ENCODE measurements at places on chromosomes 7 and 10.

DNA sequence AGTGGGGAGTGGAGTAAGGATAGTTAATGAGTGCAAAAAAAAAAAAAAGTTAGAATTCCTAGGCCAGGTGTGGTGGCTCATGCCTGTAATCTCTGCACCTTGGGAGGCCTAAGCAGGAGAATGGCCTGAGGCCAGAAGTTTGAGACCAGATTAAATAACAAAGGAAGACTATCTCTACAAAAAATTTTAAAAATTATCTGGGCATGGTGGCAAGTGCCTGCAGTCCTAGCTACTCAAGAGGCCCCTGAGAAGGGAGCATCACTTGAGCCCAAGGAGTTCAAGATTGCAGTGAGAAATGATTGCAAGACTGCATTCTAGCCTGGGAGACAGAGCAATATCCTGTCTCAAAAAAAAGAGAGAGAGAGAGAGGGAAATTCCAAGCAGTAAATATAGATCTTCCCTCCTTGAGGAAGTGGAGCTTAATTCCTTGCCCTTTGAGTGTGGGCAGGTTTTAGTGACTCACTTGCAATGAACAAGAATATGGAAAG is 19.5 kb upstream of the CSTF2T start:
- DNase-seq, result no peak

DNA sequence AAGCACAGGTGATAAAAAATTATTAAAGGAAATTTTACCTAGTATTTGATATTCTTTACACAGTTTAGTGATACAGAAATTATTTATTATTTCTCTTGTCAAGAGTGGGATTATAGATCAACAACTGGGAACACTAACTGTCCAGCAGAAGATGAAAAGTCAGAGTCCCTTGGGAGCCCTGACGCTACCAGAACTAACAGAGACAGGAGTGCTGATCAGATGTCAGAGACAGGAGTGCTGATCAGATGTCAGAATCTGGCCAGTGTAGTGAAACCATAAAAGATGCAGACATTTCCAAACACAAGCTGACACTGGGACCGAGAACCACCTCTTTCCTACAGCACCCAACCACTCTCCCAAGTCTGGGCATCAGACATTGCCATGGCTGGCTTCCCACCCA is 828.2 kb downstream of the TNS3 start:
- no peak for DNase-seq

DNA sequence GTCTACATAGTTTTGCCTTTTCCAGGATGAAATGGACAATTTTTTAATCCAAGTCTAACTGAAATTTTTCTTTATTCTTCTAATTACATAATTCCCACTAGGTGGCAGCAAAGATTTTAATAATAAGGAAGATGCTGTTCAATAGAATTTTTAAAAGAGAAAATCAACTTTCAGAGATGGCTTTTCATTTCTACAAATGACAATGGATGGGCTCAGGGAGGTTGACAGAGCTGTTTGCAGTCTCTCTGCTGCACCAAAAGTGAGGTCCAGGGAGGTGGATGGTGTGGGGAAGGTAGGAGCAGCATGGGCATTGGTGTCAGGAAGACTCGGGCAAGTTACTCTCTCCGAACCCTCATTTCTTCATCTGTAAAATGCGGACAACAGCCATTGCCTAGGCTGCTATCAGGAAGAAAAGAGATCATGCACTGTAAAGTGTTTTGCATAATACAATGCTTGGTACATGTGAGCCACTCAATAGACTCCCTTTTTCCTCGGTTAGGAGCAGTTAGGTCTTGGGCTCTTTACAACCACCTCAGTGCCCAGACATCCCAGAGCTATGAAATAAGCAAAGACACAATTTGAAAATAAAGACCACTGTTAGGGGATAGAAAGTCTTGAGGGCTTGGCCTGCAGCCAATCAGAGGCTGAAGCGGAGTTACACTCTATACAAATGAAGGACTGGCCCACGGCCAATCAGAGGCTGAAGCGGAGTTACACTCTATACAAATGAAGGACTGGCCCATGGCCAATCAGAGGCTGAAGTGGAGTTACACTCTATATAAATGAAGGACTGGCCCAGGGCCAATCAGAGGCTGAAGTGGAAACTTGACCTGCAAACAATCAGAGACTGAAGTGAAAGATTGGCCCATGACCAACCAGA is 107.1 kb downstream of the ABLIM1 start:
- no peak for DNase-seq

DNA sequence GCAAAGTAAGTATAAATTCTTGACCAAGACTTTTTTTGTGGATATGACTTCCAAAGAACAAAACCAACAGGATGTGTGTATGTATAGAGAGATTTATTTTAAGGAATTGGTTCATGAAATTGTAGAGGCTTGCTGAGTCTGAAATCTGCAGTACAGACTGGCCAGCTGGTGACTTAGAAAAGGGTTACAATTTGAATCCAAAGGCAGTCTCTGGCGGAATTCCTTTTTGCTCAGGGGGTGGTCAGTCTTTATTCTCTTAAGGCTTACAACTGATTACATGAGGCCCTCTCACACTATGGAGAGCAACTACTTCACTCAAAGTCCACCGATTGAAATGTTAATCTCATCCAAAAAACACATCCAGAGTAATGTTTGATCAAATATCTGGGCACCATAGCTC is 100.1 kb upstream of the IMMP2L start:
- DNase-seq, result no peak

DNA sequence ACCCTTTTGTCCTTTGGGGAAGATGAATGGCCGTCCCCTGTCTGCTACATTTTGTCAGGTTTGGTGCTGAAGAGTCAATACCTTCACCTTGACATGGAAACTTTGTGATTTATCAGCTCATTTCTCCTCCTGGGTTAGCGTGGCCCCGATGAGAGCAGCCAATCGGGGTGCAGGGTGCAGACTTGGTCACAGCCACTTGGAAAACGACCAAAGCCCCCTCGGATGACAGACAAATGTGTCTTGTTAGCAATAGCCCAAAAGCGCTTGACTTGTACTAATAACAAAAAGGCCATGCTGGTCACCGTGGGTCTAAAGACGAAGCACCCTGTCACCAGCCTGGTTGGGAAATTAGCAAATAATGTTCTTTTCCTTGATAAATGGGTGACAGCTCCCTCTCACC is 103.7 kb downstream of the EBF3 start:
- no peak for DNase-seq

DNA sequence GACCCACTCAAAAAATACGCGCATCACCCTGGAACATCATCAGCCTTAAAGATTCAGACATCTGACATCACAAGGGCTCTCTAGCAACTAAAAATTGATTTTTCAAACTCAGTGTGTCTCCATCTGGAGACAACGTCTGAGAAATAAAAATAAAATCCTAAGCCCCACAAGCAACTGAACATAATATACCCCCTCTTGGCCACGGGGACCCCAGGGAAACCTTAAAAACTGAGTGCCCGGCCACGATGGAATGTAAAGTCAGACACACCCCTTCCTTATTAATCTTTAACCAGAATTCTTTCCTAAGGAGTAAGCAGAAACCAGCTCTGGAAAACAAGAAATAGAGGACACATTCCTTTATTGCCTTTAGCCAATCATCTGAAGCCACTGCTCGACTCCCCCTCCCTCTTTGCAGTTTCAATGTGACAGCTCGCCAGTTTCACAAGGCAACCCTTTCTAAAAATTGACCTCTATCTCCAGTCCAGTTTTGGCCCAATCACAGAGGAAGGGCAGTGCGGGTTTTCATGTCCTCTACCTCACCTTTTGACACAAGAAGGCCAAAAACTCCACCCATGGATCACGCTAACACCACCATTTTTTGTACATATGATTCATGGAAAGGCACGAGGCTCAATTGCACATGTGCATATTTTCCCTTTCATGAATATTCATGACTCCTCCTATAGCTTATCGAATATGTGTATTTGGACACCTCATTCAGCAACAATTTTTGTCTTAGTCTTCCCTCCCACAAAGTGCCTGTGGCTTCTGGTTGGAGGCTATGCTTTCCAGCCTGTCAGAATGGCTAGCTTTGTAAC is 24.2 kb downstream of the IFIT3 start:
- DNase-seq, result no peak

DNA sequence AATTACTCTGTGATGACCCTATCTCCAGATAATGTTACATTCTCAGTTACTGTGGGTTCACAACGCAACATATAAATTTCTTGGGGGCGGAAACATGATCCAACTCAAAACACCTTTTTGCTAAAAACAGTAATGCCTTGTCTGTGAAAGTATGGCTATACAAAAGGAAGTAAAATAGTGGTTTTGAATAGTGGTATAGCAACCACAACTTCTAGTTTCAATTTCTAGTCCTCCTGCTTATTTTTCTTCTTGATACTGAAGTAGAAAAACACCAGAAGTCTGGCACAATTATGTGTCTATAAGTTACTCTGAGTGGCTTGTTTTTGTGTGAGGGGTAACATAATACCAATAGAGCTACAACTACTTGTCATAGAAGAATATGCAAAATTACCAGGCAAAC is 21.5 kb upstream of the ZNF800 start:
- DNase-seq, result no peak

DNA sequence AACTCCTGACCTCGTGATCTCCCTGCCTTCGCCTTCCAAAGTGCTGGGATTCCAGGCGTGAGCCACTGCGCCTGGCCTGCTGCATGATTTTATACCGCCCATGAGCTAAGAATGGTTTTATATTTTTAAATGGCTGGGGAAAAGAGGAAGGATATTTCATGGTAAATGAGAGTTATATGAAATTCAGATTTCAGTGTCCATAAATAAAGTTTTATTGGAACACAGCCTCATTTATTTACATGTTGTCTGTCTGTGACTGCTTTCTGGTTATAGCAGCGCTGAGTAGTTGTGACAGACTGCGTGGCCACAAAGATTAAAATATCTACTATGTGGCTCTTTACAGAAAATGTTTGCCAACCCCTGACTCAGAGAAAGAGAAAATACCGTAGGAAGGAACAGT is 2.2 kb downstream of the TRRAP start:
- DNase-seq, result no peak

- DNase-seq, result no peak
These were observed 261.6 kb downstream of the ZEB1 start for GRCh38 chr10:31580646-31581045.

DNA sequence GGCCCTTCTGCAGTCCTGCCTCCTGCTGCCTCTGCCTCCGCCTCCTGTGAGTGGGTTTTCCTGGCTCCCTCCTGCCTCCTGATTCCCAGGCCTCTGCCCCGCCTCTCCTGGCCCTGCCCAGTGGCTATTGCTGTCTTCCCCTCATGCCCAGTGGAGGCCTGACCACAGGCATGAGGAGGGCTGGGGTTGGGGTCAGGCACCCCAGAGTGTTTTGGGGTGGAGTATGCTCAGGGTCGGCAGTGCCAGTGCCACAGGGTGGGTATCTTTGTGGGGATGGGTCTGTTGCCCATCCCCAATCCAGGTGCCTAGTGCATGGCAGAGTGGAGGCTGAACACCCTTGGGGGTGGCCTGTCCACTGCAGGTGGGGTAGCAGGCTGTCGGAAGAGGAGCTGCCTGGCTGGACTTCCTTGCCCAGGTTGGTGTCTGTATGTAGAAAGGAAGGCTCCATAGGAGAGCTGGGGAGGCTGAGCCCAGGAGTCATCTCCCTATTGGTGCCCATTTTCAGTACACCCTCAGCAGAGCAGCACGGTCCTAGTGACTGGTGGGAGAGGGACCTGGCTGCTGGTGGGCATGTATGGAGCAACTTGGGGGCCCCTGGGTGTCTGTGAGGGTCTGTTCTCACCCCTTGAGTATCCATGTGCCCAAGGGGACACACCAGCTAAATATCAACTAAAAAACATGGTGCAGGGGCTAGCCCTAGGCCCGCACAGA is 62.2 kb downstream of the ARHGAP22 start:
- DNase-seq, result no peak

DNA sequence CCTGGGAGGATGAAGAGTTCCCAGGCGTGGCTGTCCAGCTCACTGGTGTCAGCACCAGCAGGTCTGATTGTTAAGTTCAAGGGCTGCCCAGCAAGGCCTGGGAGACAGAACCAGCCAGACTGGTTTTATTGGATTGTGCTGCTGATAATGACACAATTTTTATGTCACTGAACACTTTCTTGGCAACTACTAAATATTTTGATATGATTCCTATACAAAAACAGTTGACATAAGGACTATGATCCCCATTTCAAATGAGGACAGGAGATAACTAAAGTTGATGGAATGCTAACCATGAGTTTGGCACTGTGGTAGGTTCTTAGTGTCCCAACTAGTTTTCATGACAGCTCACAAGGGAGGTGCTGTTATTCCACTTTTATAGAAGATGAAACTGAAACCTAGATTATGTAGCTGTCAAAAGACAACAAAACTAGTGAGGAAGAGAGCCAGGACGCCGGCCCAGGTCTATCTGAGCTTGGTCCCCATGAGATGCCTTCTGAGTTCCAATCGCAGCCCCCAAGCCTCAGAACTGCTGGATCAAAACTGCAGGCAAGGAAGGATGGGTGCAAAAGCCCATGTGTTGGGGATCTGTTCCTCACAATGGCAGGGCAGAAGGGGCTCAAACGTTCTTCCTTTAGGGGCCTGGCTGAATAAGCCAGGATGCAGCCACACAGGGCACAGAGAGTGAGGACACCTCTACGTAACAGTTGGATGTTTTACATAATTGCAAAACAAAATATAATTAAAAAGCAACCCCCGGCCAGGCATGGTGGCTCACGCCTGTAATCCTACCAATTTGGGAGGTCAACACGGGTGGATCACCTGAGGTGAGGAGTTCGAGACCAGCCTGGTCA is 52.8 kb downstream of the COBL start:
- DNase-seq, result no peak

GRCh38 chr10:16193241-16193640 is 243.6 kb upstream of the PTER start:
- DNase-seq, result no peak

DNA sequence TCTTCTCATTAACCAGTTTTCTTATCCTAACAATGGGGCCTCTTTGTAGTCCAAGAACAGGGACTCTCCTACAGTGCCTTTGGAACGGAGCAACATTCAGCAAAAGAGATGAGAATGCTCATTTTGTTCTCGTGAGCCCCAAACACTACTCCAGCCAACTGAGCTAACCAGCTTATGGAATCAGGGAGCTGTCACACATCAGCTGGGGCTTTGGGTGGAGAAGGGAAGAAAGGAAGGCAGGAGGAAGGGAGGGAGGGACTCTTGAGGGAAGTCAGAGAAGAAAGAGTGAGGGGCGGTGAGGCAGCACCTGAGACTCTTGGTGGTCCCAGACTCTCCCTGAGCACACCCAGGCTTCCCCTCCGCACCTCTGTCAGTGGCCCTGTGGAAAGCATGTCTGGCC is 123.1 kb downstream of the CLEC2L start:
- DNase-seq, result no peak

- no peak for DNase-seq
These were observed 51.4 kb upstream of the PDCD4 start for GRCh38 chr10:110820321-110820814.

GRCh38 chr7:1234049-1234880 is 1.6 kb downstream of the UNCX start:
- DNase-seq, result no peak

DNA sequence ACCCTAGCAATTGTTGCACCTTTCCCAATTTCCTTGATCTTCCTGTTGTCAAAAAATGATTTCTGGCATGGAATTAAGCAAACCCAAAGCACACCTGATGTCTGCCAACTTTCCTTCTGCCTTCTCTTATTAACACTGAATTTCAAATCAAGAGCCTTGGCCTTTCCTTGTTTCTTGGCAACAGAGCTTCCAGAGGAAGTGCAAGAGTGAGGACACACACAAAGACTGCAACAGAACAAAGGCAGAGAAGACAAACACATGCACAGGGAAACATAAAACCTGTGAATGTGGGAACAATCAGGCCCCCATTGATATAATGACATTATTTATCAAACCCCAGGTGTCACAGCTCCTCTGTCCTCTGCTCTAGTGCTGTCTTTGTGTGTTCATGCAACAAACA is 73.0 kb upstream of the IL6 start:
- no peak for DNase-seq

GRCh38 chr10:48878091-48878490 is 61.5 kb downstream of the LRRC18 start:
- DNase-seq, result no peak

- DNase-seq, result peak; percentile 17
These were observed 3.0 kb upstream of the BUB3 start for GRCh38 chr10:123150986-123151736.

Data from activated T-helper 2 cell treated with anti-CD3 and anti-CD28 coated beads, Interferon-gamma antibody, Interleukin-2, Interleukin-4, amounts not matched to agents 10 μg/mL and 5 μg/mL and 100 μg/mL, durations not matched to agents 14 hours and 24 hours and 36 hours (primary cell).